Sigmoid colon (tissue), 7 donors: ENCODE measurements at places on chromosomes 2 and 18. TPM values are rescaled to one million over a fixed set of nuclear protein-coding genes. Genes with fewer than 3 reads are reported as not detected.

- H3K4me3 ChIP-seq = no peak overlapping the region
- H3K36me3 ChIP-seq = no peaks in the 10 kb centered on the region
- no peaks in the 10 kb centered on the region for H3K4me1 ChIP-seq
- H3K27me3 ChIP-seq = no peaks in the 10 kb centered on the region
- H3K27ac ChIP-seq = no peak overlapping the region
- DNase-seq = no peak
These were observed 824.8 kb upstream of the SALL3 start for GRCh38 chr18:78154853-78155252.

GRCh38 chr18:79559436-79559835 lies 120.2 kb upstream of the CTDP1 start:
- H3K27ac ChIP-seq = no peak overlapping the region
- H3K27me3 ChIP-seq = no peaks in the 10 kb centered on the region

DNA sequence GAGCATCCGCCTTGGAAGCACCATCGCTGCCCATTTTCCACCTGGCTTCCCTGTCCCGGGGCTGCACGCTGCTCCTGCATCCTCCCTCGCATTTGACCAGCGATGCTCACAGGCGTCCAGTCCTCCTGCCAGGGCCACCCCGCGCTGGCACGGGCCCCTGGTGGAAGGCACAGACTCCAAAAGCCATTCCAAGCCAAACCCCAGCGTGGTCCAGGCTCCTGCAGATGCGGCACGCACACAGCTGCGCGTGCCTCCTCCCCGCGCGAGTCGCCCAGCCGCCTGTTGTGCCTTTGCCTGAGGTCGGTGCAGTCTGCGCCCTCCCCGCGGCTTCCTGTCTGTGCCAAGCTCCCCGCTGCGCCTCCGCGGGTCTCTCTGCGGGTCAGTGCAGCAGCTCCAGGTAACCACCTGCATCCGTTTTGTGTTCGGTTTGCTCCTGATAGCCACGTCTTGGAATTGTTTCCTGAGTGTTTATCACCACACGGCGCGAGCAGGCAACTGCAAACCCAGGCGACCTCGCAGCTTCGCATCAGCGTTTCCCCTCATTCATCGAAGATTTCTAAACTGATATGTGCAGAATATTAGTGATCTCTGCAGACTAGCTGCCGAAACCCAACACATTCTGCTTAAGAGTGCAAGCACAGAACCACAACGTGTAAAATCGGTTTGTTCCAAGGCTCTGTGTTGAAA lies 65.2 kb upstream of the SALL3 start:
- H3K27ac ChIP-seq = no peak overlapping the region
- H3K36me3 ChIP-seq = no peaks in the 10 kb centered on the region
- DNase-seq = no peak
- H3K4me3 ChIP-seq = no peak overlapping the region
- H3K27me3 ChIP-seq = no peaks in the 10 kb centered on the region
- no peaks in the 10 kb centered on the region for H3K4me1 ChIP-seq

DNA sequence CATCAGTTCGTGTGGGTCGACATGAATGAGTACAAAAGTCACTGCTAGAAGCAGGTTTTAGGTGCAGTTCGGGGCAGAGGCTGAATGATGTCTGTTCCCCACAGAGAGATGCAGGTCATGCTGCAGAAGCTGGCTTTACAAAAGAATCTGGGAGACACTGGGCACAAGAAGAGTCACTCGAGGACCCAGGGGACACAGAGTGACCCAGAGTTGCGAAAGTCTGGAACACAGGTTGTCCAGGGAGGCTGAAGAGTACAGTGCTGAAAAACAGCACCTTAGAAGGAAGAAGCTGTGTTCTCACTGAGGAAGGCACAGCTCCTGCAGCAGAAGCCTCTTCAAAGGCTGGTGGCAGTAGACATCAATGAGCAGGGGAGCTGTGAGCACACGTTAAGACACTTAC lies 14.8 kb downstream of the CACNB4 start:
- no peak for DNase-seq
- no peak overlapping the region for H3K27ac ChIP-seq
- no peaks in the 10 kb centered on the region for H3K27me3 ChIP-seq

- no peak for DNase-seq
- no peaks in the 10 kb centered on the region for H3K4me1 ChIP-seq
- H3K4me3 ChIP-seq = no peak overlapping the region
- no peak overlapping the region for H3K27ac ChIP-seq
- no peaks in the 10 kb centered on the region for H3K36me3 ChIP-seq
These were observed 786.2 kb upstream of the FANCL start for GRCh38 chr2:59027320-59027719.

The SERPINB12 gene
- total RNA-seq = not detected

The GPAT2 gene
- total RNA-seq = 0.33 TPM

DNA sequence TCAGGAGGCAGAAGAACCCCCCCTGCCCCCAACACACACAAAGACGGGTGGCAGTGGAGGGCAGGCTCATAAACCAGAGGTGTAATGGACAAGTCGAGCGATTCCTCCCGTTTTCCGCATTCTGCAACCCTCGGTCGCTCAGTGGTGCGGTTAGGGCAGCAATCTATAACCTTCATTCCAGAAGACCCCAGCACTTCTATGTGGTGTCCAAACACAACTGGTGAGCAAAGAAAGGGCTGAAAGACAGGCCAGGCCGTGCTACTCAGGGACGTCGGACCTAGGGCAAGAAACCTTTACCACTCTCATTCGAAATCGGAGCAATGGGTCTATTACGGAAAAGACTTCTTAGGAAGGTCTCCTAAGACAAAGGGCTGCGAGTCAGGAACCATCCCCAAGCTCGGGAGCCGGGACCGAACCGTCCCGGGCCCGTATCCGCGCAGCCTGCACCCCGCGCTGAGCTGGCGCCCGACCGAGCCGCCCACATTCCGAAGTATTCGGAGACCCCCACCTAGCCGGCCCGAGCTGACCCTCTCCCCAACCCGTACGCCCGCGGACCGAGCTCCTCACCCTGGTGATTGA lies 568 bp downstream of the ARL5A start:
- H3K27me3 ChIP-seq = no peaks in the 10 kb centered on the region
- H3K4me1 ChIP-seq = peaks cover 35% of the 10 kb centered on the region
- peak overlapping the region; percentile 88 for H3K27ac ChIP-seq
- H3K4me3 ChIP-seq = peak overlapping the region; percentile 98
- DNase-seq = peak; percentile 84

The STAM2 gene
- 26.3 TPM for total RNA-seq

- H3K27ac ChIP-seq = no peak overlapping the region
- no peak overlapping the region for H3K4me3 ChIP-seq
These were observed 210.9 kb upstream of the OSR1 start for GRCh38 chr2:19569300-19569791.

- H3K27ac ChIP-seq = no peak overlapping the region
- no peak for DNase-seq
- H3K36me3 ChIP-seq = no peaks in the 10 kb centered on the region
- no peaks in the 10 kb centered on the region for H3K4me1 ChIP-seq
These were observed 463.7 kb downstream of the CDH2 start for GRCh38 chr18:27713037-27713737.

GRCh38 chr2:216083464-216084281 lies 2.0 kb downstream of the TMEM169 start:
- no peak overlapping the region for H3K4me3 ChIP-seq
- DNase-seq = no peak
- no peaks in the 10 kb centered on the region for H3K27me3 ChIP-seq
- H3K4me1 ChIP-seq = no peaks in the 10 kb centered on the region
- no peak overlapping the region for H3K27ac ChIP-seq

The HPCAL1 gene
- 27.7 TPM for total RNA-seq

DNA sequence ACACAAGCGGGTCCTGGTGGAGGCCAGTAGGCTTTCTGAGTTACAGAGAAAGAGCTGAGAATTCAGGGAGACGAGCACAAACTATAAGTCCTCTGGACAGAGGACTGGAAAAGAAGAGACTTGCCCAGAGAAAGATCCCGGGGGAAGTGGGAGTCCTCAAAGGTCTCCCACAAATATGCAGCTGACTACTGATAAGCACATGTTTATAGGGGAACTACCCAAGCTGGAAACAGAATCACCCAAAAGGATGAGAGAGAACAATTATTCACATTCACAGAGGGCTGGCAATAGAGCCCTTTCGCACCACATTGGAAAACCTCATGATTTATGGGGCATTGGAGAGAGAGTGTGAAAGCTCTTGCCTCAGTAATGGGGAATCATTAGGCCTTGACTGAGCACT lies 337.6 kb downstream of the IRS1 start:
- no peak overlapping the region for H3K4me3 ChIP-seq
- no peaks in the 10 kb centered on the region for H3K4me1 ChIP-seq
- H3K36me3 ChIP-seq = no peaks in the 10 kb centered on the region
- no peak for DNase-seq
- no peak overlapping the region for H3K27ac ChIP-seq

The SEH1L gene
- 38.1 TPM for total RNA-seq

The UGT1A8 gene
- not detected for total RNA-seq

The KRTCAP3 gene
- total RNA-seq = not detected

DNA sequence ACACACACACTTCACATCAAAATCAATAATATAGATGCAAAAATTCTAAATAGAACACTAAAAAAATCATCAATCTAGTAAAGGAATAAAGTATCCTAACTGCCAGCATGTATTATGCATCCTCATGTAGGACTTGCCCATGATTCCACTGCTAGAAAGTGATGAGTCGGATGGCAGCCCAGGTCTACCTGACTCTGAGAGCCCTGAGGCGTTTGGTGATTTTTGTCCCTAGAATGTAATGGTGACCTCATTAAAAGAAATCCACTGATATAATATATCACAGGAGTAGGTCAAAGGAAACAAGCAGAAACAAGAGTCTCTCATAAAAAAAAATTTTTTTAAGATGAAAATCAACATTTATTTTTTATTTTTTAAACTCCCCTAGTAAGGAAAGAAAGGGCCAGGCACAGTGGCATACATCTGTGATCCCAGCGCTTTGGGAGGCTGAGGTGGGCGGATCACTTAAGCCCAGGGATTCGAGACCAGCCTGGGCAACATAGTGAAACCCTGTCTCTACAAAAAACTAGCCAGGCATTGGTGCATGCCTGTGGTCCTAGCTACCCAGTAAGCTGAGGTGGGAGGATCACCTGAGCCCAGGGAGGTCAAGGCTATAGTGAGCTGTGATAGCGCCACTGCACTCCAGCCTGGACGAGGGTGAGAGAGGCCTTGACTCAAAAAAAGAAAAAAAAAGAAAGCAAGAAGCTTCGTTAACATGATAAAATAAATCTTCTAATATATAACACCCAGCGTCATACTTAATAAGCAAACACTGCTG lies 24.4 kb upstream of the ACTG2 start:
- peaks cover 6% of the 10 kb centered on the region for H3K36me3 ChIP-seq
- no peak overlapping the region for H3K4me3 ChIP-seq
- no peaks in the 10 kb centered on the region for H3K27me3 ChIP-seq
- H3K4me1 ChIP-seq = peaks cover 29% of the 10 kb centered on the region
- peak overlapping the region; percentile 94 for H3K27ac ChIP-seq

DNA sequence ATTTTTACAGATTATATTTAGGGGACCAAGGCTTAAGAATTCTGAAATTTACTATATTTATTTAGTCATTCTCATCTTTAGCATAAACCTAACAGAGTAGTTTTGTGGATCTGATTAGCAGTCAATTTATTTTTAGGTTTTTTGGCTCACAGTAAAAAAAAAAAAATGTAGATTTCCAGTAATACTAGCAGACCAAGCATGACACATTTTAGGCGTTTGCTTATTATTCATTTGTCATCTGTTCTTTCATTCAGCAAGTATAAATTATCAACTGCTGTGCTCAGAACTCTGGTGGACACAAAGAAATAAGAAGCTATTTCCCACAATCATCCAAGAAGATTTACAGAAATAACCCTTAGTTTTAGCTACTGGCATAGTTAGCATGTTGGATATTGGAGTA lies 20.6 kb downstream of the PDE1A start:
- H3K27ac ChIP-seq = no peak overlapping the region
- H3K4me3 ChIP-seq = no peak overlapping the region
- H3K4me1 ChIP-seq = no peaks in the 10 kb centered on the region

The SLC23A3 gene
- 0.36 TPM for total RNA-seq

The CHRNG gene
- total RNA-seq = not detected

The KIF3C gene
- 6.9 TPM for total RNA-seq

- H3K36me3 ChIP-seq = peaks cover 21% of the 10 kb centered on the region
- no peak overlapping the region for H3K4me3 ChIP-seq
- no peaks in the 10 kb centered on the region for H3K27me3 ChIP-seq
- no peak overlapping the region for H3K27ac ChIP-seq
- H3K4me1 ChIP-seq = no peaks in the 10 kb centered on the region
These were observed 24.1 kb downstream of the GIGYF2 start for GRCh38 chr2:232721261-232721660.

GRCh38 chr2:134202371-134202770 lies 51.5 kb upstream of the MGAT5 start:
- H3K27ac ChIP-seq = no peak overlapping the region
- H3K4me3 ChIP-seq = no peak overlapping the region
- no peaks in the 10 kb centered on the region for H3K36me3 ChIP-seq
- DNase-seq = no peak

DNA sequence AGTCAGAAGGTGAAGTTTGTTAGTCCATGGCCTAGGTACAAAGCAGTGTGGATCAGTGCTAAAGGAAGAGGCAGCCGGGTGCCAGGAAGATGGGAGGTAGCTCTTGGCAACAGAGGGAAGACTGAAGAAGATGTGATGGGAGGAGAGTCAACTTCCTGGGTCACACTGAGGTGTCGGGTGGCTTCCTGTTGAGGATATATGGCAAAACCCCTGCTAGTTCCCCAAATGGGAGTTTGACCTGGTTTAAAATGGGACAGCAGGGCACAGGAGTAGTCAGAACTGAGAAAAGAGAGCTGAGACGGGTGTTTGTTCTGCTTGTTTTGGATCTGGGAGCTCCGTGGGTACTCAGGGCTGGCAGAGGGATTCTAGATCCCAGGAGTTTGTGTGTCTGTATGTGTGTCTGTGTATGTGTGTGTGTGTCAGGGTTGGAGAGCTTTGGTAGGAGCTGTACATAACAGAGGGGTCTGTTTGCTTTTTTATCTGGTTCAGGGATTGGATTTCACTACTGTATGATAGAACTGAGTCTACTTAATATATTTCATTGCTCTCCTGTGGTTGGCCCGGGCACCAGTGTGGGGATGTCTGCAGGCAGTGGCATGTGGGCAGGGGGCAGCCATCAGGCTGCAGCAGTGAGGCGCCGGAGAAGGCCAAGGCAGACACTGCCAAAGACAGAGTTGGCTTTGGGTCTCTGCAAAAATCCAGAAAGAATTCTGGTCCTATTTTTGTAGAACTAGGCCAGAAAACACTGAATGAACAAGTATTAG lies 17.1 kb downstream of the MXD1 start:
- DNase-seq = no peak
- no peaks in the 10 kb centered on the region for H3K27me3 ChIP-seq
- H3K4me3 ChIP-seq = no peak overlapping the region
- H3K36me3 ChIP-seq = peaks cover 30% of the 10 kb centered on the region
- H3K27ac ChIP-seq = no peak overlapping the region

The AGAP1 gene
- total RNA-seq = 21.0 TPM

GRCh38 chr2:26558271-26559043 lies 80.5 kb upstream of the OTOF start:
- peaks cover 50% of the 10 kb centered on the region for H3K27me3 ChIP-seq
- no peak overlapping the region for H3K27ac ChIP-seq
- peak; percentile 62 for DNase-seq
- no peaks in the 10 kb centered on the region for H3K36me3 ChIP-seq
- H3K4me3 ChIP-seq = no peak overlapping the region
